ENCODE measurements at places on chromosomes 4 and X.

DNA sequence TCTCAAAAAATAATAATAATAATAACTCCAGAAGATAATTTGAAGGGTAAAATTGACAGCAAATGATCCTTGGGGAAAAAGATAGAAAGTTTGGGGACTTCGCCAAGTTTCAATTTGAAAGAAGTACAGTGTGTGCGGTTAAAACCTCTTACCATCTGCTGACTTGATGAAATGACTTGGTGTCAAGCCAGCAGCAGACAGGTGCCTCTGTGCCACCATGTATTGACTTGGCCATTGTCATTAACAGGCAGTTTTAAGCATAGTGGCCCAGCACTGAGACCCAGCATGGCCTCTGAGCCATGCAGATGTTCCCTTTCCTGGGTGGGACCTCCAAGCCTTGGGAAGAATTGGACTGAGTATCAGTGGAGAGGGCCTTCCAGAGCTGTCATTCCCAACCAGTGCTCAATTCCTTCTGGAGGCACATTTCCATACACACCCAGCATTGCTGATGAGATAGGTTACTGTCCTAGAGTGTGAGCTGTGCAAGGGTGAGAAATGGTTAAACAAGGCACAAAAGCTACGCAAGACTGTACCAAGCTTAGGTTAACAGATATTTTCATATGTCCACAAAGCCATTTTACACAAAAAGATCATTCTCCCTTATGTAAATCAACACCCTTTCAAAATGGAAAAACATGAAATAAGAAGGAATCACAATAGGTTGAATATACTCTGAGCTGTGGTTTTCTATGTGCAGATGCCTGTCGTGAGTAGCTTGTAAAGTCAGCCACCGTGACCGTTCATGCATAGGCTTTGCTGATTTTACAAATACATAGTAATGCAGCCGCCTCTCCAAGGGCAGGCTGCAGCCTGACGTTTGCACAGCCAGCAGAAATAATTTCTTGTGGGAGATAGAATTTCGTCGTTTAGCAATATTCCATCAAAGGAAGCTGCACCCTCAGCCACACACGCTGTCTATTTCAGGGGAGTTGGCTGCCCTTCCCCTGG lies 59.4 kb upstream of the FBXW7 start:
- no peak for DNase-seq

GRCh38 chrX:47748576-47748975 lies 88.1 kb upstream of the ZNF81 start:
- no peak for DNase-seq

DNA sequence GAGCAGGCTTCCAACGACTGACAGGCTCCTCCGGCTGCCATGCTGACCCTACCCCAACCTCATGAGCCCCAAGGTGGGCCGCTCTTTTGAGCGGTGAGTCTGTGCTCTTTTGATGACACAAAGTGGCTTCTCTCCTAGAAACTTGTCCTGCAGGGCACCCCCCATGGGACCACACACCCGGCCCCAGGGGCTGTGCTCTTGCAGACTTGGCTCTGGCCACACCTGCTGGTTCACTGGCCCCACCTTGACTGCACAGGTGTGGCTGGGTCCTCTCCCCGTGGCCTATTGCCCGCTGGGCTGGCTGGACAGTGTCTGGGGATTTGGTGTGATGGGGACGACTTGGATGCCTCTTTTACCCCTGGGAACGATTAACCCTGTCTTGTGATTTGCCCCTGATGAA lies 1.5 kb upstream of the CPZ start:
- DNase-seq = no peak

- no peak for DNase-seq
Observed at GRCh38 chrX:39815631-39816030, 282.1 kb downstream of the BCOR start.

DNA sequence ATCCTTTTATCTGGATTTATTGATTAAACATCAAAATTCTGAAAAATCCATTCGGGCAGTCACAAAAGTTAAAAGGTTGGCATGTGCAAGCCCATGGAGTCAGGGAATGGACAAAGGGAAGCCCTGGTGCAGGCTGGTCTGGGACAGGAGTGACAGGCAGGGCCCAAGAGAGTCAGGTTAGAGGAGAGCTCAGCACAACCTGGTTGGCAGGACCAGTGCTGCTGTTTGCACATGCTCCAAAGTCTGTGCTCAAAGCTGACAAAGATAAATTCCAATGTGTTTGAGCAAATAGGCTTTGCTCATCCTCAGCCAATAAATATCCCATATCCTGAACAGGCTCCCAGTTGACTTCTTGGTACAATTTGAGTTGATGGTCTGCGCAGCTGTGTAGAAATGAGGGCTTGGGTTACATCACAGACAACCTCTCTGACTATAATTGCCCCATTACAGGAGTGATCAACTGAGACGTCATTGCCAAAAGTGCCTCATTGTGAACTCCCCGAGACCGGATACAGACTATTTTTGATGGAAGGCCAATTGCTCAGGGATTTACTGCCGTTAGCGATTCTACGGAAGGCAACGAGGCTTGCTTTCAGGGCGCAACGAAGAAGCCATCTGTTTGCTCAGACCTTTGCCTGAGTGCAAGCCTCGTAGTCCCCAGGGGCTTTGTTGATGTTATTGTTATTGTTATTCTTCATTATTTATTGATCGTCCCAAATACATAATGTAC lies 1008.1 kb upstream of the TENM3 start:
- DNase-seq = no peak

GRCh38 chrX:41148553-41148952 lies 63.3 kb downstream of the USP9X start:
- DNase-seq = no peak

DNA sequence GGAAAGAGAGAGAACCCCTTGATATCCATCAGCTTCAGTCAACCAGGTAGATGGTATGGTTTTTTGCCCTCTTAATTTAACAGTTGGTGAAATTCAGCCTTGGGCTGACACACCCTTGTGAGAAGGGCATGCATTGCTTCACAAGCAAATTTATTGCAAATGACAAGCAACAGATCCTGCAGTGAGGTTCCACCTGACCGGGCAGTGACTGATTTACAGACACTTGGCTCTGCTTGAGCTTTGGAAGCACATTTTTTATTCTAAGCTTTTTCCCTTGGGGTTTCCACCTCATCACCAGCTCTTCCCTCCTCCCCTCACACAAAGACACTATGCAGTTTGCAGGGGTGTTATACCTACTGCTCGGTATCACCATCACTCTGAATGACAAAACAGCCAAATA lies 28.3 kb upstream of the SERTM2 start:
- DNase-seq = no peak

GRCh38 chr4:4386296-4386735 lies 586 bp upstream of the NSG1 start:
- peak; percentile 13 for DNase-seq

- DNase-seq = no peak
Observed at GRCh38 chr4:176919631-176920030, 126.9 kb upstream of the VEGFC start.

DNA sequence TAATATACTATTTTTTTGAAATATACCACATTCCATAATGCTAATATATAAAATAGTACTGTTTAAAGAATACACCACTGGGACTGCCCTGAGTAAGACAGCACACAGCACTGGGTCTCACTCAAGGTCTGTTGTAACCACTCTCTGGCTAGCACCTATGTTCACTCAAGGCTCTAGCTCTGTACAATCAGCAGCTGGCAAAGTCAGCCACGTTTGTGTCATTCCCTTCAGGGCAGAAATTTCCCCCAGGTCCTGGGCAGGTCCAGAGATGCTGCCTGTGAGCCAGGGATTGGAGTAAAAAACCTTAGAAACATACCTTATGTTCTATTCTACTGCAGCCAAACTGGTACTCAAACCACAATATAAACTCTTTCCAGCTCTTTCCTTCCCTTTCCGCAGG lies 1160.2 kb upstream of the ADGRL3 start:
- no peak for DNase-seq

DNA sequence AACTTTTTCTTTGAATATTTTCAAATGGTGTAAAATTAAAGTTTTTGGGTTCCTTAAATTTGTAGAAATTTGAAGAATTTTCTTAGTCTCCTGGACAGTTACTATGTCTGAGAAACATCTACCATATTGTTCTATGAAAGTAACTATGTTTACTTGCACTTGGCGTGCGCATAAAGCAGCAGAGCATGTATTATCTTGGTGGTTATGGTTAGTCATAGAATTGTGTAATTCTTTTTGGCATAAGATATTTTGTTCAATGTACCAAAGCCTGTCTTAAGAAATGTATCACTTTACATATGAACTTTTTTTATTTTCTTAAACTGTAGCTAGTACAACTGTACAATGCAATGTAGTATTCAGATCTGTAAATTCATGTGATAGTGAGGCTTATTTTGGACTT lies 49.2 kb downstream of the CDS1 start:
- no peak for DNase-seq

- no peak for DNase-seq
Observed at GRCh38 chr4:188989371-188989770, 850.1 kb downstream of the TRIML1 start.

GRCh38 chrX:72276478-72276953 lies 532 bp downstream of the RPS4X start:
- no peak for DNase-seq

GRCh38 chrX:39905538-39905891 lies 192.2 kb downstream of the BCOR start:
- no peak for DNase-seq

DNA sequence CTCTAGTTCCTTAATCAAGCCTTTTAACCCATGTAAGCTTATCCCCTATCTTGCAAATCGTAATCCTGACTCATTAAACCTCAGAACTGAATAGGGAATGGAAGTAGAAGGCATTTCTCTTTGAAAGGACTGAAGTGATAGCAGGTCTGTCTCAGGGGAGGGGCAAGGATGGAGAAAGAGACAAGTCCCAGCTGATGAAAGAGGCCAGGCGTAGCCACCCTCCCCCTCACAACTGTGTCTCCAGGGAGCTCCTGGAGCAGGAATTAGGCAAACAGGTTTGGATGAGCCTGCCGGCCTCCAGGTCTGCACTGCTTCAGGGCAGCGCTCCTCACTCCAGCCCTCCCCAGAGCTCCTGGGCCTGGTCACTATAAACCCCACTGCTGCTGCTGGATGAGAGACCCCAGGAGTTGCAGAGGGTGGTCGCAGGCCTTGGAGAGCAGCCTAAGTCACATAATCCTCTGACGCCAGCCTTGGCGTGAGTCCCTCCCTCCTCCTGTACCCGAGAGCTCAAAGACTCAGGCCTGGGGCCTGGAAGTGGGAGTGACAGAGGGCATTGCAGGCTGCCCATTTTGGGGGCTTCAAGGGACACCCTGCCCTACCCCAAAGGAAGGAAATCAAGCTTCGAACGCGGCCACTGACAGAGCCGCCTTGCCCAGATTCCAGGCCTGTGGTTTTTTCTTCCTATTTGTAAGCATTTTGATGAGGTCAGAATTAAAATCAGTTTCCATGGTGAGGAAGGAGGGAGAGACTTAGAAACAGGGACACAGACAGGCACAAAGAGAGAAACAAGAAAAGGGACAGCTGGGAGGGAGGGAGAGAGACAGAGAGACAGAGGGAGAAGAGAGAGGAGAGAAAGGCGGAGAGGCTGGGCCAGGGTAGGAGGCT lies 21.2 kb upstream of the MSX1 start:
- no peak for DNase-seq

DNA sequence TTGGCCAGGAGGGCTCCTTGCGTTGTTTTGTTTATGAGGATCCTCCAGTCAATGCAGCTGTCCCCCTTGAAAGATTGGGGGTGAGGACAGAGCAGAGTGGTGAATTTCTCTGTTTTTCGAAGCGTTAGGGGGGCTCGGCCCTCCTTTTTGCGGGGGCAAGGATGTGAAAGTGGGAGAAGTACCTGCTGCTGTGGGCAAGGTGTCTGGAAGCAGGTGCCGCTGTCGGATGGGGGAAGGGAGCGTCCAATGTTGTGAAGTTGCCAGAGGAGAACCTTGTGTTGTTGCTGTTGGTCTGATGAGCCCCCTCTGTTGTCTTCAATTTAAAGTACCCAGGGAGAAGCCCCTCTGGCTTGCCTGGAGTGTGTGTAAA lies 613 bp downstream of the GLRB start:
- no peak for DNase-seq

DNA sequence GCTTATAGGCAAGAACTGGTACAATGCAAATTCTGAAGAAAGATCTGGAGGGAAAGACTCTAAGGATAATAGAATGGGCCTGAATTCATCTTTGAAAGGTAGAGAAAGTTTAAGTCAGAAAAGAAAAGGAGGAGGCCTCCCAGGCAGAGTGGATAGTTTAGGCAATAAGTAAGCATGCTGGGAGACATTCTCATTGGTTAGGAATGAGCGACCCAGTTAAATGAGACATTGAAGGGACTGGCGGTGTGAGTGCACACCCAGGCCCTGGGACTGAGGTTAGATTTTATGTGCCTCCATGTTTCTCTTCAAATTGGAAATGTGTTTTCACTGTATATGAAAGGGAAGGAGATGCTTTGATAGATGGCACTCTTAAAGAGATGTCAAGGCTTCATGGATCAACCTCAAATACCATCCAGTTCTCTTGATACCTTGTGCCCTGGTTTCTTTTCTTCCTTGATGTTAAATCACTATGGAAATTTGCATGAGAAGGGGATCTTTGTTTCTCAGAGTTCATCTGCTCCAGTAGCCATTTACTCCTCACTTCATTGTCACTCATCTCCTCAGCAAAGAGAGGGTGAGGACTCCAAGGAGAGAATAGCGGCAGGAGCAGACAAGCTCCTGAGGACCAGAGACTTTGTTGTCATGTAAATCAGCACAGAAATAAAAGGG lies 584.2 kb upstream of the INTU start:
- no peak for DNase-seq

- DNase-seq = no peak
Observed at GRCh38 chr4:158870282-158870625, 101.4 kb downstream of the FNIP2 start.

DNA sequence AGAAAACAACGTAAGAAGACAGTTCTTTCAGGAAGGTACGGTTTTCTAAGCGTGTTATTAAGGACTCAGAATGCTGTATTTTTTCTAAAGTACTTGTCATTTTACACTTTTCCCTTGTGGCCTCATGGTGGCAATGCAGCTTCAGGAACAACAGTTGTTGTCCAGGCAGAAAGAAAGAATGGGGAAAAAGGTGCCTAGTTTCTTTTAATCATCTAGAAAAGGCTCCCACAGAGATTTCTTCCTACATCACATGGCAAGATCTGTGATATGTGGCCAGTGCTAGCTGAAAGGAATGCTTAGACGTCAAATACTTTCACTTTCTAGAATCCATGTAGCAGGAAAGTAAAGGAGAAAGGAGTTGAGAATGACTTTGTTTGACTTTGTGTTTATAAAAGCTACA lies 49.0 kb upstream of the TRAM1L1 start:
- DNase-seq = no peak

- no peak for DNase-seq
Observed at GRCh38 chr4:60911127-60911526, 289.0 kb upstream of the ADGRL3 start.
